GM12891 (cell line): ENCODE measurements at places on chromosomes 7 and 10.

GRCh38 chr10:53162856-53163255 is 390.3 kb upstream of the MBL2 start:
- DNase-seq: no peak

- no peak for DNase-seq
Measured at GRCh38 chr10:102580230-102580629, 64.0 kb upstream of the TRIM8 start.

- DNase-seq: no peak
Measured at GRCh38 chr10:118875087-118875486, 120.3 kb upstream of the CACUL1 start.

DNA sequence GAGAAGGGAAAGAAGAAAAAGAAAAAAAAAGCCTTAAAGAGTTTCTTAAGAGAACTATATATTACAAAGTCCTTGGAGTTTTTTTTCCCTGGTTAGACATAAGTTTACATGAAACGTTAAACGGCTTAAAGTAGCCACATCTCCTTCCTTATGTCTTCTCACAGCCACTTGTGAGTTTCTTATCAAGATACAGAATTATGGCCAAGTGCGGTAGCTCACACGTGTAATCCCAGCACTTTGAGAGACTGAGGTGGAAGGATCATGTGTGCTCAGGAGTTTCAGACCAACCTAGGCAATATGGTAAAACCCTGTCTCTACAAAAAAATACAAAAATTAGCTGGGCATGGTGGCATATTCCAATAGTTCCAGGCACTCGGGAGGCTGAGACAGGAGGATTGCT is 54.3 kb downstream of the IKZF1 start:
- no peak for DNase-seq

- no peak for DNase-seq
Measured at GRCh38 chr10:119323085-119324016, 116.0 kb downstream of the GRK5 start.

- no peak for DNase-seq
Measured at GRCh38 chr10:19707376-19707775, 108.9 kb upstream of the PLXDC2 start.

DNA sequence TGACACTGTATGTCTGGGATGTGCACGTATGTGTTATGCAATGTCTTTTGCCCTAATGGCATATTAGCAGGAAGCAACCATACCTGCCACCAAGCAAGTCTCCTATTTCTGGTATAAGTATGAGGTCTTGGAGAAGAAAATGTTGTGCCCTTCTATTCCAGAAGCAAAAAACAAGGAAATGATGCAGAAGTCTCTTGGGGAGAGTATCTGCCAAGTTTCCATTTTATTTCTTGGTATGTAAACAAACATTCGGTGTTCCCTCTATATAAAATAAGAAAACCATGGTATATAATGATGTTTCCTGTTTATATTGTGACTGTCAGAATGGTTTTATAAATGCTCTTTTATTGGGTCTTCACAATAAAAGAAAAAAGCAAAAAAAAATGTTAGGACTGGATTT is 19.3 kb upstream of the MYO3A start:
- no peak for DNase-seq

DNA sequence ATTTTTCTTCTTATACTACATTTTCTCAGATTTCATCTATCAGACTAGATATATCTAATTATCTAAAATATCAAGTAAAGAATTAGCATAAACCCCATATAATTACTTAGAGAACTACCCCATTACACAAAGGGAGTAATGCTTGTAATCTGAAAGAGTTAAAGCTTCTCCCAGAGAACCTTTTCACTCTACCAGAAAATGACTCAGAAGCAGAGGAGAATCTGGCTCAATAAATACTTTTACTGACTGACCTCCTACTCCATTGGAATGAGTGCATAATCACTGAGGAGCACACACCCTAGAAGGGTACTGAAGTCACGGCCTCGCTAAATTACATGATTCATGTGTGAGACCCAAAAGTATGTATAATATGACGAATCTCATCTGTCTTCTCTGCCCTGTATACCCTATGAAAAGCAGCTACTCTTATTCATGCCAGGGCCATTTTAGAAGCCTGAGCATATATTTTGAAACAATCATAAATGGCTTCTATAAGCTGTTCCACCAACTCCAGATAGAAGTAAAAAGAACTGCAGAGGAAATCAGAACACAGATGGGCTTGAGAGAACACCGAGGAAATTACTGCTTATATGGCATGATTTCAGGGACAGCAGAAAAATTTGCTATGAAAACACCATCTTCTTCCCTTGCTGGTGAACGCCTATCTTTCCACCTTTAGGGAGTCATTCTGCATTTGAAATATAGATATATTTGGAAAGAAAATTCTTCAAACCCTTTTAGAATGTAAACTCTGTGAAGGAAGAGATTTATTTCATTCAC is 32.7 kb downstream of the DNMBP start:
- no peak for DNase-seq

DNA sequence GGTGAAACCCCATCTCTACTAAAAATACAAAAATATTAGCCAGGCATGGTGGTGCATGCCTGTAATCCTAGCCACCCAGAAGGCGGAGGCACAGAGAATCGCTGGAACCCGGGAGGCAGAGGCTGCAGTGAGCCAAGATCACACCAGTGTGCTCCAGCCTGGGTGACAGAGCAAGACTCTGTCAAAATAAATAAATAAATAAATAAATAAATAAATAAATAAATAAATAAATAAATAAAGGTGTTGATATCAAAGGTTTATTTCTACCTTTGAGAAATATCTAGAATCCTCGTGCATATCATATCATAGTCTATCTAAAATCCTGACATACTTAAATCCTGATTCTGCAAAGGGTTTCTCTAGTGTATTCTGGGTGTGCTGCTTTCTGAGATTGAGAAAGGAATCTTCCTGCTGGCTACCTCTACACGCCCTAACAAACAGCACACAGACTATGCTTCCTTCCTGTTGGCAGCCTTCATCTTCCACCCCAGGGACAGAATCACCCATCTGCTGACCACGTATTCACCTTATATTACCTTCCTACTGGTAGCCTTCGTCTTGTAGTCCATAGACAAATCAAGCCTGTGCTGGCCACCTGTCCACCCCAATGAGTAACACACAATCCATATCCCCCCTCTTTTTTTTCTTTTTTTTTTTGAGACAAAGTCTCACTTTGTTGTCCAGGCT is 8.7 kb downstream of the ABLIM1 start:
- no peak for DNase-seq

DNA sequence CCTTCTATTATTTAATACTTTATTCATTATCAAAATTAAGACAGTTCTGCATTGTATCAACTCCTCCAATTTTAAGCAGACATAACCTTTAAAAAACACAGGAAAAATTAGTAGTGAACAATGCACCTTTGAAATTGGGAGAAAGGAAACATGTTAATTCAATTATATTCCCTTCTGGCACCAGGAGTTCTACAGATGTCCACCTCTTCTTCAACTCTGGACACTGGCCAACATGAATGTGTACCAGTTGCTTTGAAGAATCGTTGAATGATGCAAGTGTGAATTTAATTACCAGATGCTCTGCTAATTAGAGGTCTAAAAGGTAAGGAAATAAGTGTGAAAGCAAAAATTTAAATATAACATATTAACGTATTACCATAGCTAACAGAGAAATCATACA is 206.7 kb upstream of the IGFBP3 start:
- DNase-seq: no peak

DNA sequence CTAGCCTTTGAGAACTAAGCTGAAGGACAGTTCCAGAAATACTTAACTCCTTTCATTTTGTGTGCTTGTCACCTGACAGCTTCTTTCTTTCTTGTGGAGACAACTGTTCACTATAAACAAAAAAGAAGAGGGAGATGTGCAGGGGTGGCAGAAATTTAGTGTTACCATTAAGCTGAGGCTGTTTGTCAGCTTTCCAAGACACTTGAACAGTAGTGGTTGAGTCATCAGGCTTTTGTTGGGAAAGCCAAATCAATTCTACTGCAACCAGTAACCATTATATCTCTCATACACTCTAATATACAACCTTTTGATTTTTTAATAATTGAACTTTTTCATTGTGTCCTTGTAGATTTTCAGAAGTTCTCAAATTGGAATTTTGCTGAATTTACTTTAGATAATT is 75.3 kb downstream of the POLL start:
- DNase-seq: no peak
